ENCODE measurements at places on chromosomes 3 and 15.

GRCh38 chr3:87546216-87546615 is 269.8 kb upstream of the POU1F1 start:
- no peak for ATAC-seq

DNA sequence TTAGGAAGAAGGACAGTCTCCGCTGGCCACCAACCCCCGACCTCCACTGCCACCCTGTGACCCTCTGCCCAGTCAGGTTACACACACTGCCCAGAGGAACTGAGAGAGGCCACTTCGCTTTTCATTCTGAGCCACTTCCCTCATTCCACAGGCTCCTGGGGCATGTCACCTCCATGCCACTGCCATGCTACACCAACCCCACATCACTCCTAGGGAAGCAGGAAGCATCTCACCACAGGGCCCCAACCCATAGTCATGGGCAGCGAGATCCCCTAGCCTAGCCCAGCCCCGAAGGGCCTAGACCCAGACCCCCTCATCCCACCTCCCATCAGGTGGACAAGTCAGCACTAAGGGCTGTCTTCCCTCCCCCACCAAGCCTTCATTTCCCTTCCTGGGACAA is 1.4 kb downstream of the PLCB2 start:
- ATAC-seq: no peak

GRCh38 chr15:67433495-67434099 is 87.3 kb upstream of the C15orf61 start:
- ATAC-seq: peak; percentile 86

- ATAC-seq: peak; percentile 56
Observed at GRCh38 chr3:16511681-16512434, 1.6 kb downstream of the RFTN1 start.

GRCh38 chr15:83057696-83058376 is 9.2 kb downstream of the BTBD1 start:
- ATAC-seq: no peak

DNA sequence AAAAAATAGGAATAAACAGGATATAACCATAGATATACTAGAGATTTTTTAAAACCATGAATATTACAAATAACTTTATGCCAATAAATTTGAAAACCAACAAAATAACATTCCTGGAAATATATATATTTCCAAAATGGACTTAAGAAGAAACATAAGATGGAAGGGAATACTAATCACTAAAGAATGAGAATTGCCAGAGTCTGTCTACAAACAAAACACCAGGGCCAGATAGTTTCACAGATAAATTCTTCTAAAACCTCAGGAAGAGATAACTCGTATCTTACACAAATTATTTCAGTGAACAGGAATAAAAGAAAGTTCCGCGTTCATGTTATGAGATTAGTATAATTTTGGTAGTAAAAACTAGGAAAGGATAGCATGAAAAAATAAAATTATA is 107.3 kb downstream of the HERC1 start:
- no peak for ATAC-seq

GRCh38 chr15:39690881-39691634 is 91.6 kb downstream of the FSIP1 start:
- ATAC-seq: no peak

- no peak for ATAC-seq
Observed at GRCh38 chr15:36265422-36265821, 314.0 kb upstream of the CDIN1 start.

DNA sequence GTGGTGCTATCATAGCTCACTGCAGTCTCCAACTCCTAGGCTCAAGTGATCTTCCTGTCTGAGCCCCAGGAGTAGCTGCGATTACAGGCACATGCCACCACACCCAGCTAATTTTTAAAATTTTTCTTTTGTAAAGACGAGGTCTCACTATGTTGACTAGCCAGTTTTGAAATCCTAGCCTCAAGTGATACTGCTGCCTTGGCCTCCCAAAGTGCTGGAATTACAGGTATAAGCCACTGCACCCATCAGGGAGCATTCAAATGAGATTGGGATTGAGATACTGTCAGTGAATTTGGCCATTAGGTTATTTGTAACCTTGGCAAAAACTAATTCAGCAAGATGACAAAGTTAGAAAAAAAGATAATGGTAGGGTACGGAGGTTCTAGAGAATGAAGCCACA is 21.7 kb downstream of the EDC3 start:
- ATAC-seq: no peak

DNA sequence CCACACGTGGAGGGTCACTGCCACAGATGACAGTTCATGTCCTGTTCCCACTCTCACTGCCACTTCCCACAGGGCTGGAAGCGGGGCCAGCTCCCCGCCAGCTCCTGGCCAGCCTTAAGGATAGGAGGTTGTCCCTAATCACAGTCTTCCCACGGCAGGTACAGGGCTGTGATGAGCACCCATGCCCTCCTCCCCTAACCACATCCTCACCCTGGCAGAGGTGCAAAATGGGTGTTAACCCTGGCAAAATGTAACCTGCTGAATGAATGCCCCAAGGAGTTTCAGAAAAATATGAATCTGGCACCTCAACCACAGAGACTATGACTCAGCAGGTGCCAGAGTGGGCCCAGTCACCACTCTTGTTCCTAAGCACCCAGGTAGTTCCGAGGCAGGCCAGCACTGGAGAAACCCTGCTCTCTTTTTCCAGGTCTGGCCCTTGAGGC is 185.1 kb upstream of the TPM1 start:
- peak; percentile 35 for ATAC-seq

DNA sequence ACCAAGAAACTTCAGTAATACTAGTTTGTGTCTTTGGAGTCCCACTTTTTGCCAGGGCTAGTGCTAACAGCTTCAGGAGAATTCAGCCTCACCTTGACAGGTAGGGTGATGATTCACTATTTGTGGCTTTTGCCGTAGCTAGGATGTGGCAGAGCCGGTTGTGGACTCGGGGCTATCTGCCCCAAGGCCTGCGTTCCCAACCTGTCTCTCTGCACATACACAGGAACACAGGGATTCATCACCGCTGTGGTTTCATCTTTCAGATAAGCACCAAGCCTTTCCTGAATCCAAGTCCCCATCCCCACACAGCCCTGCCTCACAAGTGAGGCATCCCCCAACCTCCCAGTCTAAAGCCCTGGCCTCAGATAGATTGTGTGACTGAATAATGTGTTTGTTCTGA is 45.2 kb upstream of the POLG start:
- no peak for ATAC-seq

DNA sequence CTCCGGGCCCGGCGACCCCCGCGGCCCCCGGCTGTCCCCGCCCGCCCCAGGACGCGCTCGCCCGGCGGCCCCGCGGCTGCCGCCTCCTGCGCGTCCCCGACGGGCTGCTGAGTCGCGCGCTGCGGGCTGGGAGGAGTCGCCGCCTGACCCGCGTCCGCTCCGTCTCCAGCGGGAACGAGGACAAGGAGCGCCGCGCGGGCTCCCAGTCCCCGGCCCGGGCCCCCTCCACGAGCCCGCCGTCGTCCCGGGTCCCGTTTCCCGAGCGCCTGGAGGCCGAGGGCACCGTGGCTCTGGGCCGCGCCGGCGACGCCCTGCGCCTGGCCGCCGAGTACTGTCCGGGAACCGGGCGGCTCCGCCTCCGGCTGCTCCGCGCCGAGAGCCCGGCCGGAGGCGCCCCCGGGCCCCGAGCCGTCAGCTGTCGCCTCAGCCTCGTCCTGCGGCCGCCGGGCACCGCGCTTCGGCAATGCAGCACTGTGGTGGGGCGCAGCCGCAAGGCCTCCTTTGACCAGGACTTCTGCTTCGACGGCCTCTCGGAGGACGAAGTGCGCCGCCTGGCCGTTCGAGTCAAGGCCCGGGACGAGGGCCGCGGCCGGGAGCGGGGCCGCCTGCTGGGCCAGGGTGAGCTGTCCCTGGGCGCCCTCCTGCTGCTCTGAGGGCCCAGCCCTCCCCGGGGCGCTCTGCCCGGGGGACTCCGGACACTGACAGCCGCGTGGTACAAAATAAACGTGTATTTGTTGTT is 1.5 kb downstream of the C2CD4A start:
- ATAC-seq: peak; percentile 89

- no peak for ATAC-seq
Observed at GRCh38 chr3:187077085-187077484, 62.2 kb downstream of the RPL39L start.

DNA sequence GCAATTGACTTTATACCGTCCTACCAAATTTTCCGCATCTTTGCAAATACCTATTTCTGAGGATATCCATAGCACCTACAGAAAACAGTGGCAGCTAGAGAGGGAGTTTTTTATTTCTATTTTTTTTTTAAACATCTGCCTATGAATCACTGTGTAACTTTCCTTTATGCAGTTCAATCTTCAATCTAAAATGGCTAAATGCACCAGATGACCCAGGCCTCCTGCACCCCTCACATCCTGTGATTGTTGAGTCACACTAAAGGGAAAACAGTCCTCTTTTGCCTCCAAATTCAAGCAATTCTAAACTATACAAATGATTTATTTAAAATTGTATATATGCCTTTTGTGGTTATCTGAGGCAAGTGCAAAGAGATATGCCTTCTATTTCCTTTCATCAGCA is 20.1 kb upstream of the BCL6 start:
- no peak for ATAC-seq

DNA sequence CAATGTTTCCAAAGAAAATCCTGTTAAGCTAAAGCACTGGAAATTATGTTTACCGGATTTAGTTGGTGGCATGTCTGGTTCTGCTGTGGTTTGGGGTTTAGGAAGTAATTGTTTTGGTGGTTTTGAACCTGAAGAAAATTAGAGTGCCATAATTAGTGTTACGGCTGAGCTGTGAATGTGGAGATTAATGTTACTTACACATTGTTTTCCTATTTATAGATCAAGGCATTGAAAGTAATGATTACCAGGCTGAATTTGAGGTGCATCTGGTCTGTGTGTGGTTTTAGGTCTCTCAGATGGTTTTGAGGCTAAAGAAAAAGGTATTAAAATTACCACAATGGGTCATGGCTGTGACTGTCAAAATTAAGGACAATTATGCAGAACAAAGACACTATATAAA is 128.9 kb downstream of the TFG start:
- no peak for ATAC-seq

DNA sequence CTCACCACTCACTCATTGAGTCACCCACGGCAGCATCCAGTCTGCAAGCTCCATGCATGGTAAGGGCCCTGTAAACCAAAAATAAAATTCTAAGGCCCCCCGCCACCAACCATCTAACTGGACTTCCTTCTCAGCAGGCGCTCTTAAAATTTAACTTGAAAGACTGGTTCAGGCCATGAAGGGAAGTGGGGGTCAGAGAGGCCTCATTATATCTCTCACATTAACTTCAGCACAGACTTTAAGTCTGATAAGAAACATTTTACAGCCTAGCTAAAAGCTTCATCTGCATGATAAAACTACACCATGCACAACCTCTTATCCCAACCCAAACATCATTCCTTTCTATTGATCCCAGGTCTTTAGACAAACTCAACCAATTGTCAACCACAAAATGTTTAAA is 38.5 kb downstream of the FBLN2 start:
- no peak for ATAC-seq

DNA sequence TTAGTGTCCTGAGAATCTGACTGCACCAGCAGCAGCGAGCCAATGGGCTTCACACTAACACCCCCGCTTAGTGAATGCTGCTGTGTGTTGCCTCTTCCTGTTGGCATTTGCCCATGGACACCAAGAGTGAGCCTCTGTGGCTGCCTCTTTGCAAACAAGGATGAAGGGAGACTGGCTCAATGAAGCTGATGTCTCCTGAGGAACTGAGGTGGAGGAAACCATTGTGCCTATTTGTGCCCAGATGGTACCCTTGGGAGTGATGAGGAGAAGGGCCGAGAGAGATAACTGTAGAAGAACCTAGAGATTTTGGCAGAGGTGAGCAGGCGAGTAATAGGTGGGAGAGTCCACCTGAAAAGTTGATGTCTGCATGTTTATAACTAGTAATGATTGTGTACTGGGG is 51.2 kb downstream of the IL20RB start:
- no peak for ATAC-seq

- peak; percentile 32 for ATAC-seq
Observed at GRCh38 chr3:192408007-192408646, 319.2 kb downstream of the FGF12 start.

DNA sequence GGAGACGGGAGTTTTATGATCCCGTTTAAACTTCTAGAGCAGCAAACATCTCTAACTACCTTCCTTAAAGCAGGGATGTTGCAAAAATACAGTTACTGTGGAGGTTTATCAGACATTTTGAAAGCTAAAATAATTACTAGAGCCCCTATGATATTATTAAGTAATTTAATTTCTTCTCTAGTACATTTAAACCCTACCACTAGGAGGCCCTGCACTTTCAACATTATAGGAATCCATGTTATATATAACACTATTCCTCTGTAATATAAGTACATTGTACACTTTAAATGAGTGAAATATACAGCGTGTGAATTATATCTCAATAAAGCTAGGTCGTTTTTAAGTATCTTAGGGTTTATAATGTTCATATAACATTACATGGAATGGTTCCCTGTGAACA is 11.5 kb downstream of the SETMAR start:
- ATAC-seq: peak; percentile 70

GRCh38 chr3:37693511-37694283 is 168.0 kb upstream of the CTDSPL start:
- no peak for ATAC-seq

DNA sequence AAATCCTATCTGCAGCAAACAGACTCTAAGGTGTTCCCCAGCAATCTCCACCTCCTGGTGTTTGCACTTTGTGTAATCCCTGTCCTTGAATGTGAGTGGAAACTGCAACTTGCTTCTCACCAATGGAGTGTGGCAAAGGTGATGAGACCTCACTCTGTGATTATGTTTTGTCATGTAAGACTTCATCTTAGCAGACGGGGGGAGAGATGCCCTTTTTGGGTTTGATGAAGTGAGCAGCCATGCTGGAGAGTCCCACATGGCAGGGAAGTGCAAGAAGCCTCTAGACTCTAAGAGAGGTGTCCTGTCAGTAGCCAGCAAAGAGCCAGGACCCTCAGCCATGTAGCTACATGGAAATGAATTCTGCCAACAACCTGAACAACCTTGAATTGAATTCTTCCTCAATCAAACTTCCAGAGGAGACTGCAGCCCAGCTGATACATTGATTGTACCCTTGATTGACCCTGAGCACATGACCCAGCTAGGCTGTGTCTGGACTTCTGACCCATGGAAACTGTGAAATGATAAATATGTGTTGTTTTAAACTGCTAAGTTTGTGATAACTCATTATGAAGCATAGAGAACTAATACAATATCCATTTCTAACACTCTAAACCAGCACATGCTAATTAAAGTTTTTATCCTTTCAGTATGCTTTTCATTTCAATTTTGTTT is 71.4 kb upstream of the RASGRF1 start:
- no peak for ATAC-seq

DNA sequence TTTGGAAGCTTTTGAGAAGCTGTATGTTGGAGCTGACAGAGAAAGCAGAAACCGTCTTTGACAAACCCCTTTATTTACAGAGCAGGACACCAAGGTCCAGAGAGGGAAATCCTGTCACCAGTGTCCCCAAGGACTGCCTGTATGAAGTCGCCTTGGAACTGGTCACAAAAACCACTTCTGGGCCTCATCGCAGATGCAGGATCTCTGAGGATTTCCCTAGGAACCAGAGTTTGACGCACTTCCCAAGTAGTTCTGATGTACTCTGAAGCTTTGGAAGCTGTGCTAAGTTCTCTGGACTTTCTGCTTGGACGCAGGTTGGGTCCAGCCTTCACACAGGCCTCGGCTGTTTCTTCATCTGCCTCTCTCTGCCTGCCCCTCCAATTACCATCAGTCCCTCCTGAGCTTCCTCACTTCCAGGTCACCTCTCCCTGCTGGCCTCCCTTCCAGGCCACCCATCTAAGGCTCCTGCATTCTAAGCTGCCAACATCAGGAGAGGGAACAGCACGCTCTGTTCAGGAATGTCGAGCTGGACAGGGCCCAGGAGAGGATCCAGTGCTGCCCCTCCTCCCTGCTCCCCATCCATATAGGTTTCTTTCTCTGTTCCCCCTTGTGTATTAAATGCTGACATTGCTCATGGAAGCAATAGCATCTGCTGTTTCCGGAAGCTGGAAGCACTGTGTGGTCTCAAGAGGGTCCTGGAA is 270.8 kb downstream of the OPA1 start:
- peak; percentile 40 for ATAC-seq
